ENCODE measurements at places on chromosomes 7 and 10. TPM values are rescaled to one million over a fixed set of nuclear protein-coding genes. Genes with fewer than 3 reads are reported as not detected.

GRCh38 chr7:20395511-20395910 lies 64.8 kb downstream of the ITGB8 start:
- no peak for DNase-seq

GRCh38 chr7:107559864-107560263 lies 3.9 kb downstream of the COG5 start:
- DNase-seq: peak; percentile 32

DNA sequence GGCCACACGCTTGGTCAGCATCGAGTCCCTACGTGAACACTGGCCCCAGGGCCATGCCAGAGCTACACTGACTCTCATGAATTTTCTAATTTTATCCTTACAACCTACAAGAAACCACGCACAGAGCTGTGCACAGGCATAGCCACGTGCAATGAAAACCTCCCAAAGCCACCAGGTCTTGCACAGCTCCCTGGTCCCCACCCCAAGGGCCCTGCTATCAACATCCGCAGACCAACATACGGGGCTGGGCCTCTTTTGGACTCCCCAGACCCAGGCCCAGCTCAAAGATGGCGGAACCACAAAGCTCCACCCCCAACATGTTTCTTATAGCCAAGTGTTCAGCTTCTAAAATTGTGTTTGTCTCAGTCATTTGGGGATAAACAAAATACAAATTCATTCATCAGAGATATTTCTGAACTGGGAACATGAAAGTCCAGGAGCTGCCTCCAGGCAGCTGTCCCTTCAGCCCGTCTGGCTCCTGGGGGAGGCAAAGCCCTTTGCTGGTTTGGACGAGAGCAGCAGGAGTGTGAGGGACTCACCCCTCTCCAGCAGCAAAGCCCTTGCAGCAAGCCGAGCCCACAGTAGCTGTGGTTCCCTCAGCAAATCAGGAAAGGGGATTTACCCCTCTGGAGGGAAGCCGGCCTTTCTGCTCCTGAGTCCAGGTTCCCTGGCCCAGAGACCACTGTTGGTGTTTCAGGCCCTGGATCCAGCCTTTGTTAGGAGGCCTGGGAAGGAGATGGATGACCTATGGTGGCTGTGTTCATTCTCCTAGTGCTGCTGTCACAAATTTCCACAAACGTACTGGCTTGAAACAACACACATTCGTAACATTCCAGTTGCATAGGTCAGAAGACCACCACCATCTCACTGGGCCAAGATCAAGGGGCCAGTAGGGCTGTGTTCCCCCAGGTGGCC lies 75.1 kb downstream of the OAT start:
- no peak for DNase-seq

DNA sequence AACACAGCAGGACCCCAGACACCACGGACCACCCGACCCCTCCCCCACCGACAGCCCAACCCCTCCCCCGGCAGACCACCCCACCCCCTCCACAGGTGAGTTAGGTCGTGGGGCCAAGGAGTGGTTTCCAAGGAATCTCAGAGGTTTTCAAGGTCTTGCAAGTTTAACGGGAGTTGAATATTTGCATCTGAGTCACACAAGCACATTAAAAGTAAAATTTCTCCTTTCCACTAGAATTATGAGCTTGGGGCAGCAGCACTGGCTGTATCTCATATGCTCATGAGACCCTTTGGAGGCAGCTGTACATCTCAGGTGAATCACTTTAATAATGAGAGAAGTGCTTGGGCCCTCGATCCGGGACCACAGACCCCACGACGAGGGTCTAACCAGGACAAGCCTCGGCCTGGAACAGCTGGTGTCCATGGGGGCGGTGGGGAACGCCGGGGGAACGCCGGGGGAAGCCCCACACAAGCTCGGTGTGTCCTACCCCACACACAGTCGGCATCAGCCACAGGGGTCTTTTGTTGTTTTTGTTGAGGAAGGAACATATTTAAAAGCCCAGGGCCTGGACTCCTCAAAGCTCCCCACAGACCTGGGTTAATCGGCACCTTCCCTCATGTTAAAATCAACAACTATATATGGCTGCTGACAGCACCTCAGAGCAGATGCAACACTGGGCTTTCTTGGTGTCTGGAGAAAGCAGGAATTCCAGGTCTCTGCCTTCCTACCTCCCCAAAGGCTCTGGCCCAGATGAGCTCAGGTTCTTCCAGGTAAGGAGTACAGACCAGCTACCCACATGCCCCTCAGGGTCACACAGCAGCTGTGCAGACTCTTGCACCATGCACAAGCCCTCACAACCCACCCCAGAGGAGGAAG lies 130.3 kb downstream of the DIP2C start:
- DNase-seq: no peak

- DNase-seq: peak; percentile 48
These were observed 32.0 kb upstream of the PLEKHA1 start for GRCh38 chr10:122342293-122343134.

DNA sequence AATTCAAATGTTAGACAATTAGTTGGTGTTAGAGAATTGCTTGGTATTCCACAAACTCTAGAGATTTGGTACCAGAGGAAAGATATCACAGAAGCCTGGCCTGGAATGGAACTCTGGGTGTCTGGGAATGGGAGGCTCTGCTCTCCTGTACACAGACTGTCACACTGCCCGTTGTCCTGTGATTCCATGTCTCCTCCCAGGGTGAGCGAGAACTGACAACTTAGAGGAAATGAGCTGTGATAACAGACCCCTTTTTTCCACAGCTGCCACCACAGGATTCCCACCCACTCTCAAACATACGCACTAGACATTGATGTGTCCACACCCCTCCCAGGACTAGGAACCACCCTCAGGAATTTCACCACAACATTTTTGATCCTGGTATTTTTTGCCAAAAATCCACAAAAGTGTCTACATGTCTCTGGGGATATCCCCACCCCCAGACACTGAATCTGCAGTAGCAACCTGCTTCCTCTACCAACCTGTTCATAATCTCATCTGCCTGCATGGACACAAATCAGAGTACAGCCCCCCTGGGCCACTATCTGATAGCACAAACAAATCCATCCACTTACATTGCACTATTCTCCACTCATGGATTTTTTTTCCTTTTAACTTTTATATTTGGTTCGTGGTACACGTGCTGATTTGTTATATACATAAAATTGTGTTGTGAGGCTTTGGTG lies 4.7 kb downstream of the ZNF273 start:
- DNase-seq: no peak

- DNase-seq: no peak
These were observed 135.5 kb downstream of the NRF1 start for GRCh38 chr7:129746857-129747529.

GRCh38 chr10:86064931-86065662 lies 301.5 kb downstream of the GRID1 start:
- no peak for DNase-seq

DNA sequence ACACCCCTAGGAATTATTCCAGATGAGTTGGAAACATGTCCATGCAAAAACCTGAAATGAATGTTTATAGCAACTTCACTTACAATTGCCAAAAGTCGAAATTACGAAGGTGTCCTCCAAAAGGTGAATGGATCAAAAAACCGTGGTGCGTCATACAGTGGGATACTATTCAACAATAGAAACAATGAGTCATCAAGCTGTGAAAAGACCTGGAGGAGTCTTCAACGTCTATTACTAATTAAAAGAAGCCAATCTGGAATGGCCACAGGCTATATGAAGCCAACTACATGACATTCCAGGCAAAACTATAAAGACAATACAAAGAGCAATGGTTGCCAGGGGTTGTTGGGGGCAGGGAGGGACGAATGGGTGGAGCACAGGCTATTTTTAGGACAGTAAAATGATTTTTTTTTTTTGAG lies 12.6 kb upstream of the PPP2R2D start:
- peak; percentile 78 for DNase-seq

- no peak for DNase-seq
These were observed 181.3 kb downstream of the IMMP2L start for GRCh38 chr7:111380945-111381344.

- DNase-seq: no peak
These were observed 34.9 kb upstream of the CNPY1 start for GRCh38 chr7:155581107-155581830.

- peak; percentile 71 for DNase-seq
These were observed 14.4 kb upstream of the WBP1L start for GRCh38 chr10:102729029-102730026.

- no peak for DNase-seq
These were observed 55.3 kb downstream of the TBATA start for GRCh38 chr10:70729763-70730357.

DNA sequence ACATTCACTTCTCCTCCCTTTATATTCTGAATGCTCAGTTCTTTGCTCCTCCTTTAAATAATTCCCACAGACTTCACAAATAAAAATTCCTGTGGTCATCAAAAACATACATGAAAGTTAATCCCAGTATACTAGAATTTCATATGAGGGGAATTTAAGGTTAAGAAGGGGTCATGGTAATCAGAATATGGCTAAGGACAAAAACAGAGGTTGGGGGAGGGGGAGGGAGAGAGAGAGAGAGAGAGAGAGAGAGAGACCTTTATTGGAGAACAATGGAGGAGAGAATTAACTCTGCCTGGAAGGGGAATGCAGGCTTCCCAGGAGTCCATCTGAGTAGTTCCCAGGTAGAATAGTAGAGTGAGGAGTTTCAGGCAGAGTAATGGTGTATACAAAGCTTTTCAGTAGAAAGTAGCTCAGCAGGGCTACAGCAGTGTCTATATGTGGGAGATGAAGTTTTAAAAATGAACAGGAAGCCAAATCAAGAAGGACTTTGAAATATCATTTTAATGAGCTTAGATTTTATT lies 5.2 kb upstream of the CUBN start:
- peak; percentile 1 for DNase-seq

- peak; percentile 20 for DNase-seq
These were observed 121.5 kb upstream of the SH2B2 start for GRCh38 chr7:102165136-102165535.

GRCh38 chr7:73623798-73624668 lies at the start of gene MLXIPL:
TSS of gene MLXIPL (minus strand) at chr7:73624522. CDS start at chr7:73624492, 30 bp downstream.
- no peak for DNase-seq

GRCh38 chr10:110641256-110641655 lies 2.9 kb upstream of the RBM20 start:
- DNase-seq: peak; percentile 75

- DNase-seq: no peak
These were observed 40.8 kb upstream of the KMT2E start for GRCh38 chr7:104973227-104973626.

DNA sequence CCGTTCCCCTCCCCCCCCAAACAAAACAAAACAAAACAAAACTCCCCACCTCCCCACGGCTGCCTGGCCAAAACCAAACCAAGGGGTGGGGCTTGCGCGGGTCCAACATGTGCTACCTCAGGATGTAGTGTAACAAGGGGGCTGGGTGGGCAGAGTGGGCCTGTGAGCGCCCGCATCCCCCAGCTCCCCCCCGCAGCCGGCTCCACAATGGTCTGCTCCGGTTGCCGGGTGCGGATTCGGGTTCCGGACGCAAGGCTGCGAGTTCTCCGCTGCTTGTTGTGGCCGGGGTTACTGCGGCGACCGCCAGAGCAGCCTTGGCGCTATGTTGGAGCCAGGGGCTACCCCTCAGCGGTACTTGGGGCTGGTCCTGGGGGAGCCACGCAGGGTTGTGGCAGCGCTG lies 4.9 kb downstream of the C10orf143 start:
- DNase-seq: no peak

- DNase-seq: no peak
These were observed 95.8 kb upstream of the ZNF716 start for GRCh38 chr7:57354195-57354594.

DNA sequence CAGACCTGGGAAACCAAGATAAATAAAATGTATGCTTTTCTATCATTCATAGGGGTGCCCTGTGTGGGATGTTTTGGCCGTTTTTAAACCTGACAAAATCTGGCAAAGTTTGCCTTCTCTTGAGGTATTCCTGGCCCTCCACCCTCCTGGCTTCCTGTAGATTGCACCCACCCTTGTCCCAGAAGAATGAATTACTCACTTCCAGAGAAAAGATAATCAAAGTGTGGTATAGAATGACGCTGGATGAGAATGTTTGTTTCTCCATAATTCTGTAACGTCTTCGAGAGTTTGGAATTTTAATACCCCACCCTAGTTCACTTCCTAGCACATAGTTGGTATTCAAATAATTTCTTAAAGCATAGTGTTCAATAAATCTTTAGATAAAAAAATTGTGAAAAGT lies 519.7 kb upstream of the PFKP start:
- DNase-seq: no peak

DNA sequence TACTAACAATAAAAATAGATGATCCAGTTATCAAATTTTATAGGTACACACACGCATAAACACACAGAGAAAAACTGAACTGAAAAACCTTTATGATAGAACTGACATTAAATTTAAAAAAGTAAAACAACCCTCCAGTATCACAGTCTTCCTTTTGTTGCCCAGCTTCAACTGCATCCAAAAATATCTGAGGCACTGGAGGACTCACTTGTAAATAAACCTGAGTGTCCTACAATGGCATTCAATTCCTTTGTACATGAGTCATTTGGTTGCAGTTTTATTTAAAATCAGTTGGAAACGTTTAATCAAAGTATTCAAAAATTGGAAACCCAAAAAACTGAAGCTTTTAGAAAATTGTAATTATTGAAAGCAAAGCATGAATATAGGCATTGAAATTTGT lies 265.2 kb upstream of the CSTF2T start:
- DNase-seq: no peak

DNA sequence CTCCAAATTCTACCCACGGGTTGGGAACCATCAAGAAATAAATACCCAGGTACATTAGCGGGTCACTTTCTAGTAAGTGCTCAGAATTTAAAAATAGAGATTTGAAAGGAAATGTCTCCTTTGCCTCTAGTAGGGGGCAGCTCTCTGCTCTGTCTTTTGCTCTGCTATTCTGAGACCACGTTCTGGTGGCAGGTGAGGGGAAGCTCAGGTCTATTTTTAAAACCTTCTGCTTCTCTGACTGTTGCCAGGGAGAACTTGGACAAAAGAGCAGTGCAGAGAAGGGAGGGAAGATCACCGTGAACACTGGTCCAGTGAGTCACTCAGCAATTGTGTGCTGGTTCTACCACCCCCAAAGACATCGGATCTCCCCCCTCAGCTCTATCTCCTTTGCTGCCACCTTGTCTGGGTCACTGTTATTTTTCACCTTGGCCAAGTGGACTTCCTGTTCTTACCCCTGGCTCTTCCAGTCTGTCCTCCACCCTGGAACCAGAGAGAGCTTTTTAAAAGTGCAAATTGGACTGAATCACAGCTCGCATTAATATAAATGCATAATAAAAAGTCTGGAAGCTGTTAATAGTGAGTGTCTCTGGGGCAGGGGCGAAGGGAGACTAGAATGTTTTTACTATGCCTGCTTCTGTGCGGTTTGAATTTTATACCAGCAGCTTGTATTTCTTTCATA lies 72.4 kb upstream of the LOXL4 start:
- peak; percentile 45 for DNase-seq

DNA sequence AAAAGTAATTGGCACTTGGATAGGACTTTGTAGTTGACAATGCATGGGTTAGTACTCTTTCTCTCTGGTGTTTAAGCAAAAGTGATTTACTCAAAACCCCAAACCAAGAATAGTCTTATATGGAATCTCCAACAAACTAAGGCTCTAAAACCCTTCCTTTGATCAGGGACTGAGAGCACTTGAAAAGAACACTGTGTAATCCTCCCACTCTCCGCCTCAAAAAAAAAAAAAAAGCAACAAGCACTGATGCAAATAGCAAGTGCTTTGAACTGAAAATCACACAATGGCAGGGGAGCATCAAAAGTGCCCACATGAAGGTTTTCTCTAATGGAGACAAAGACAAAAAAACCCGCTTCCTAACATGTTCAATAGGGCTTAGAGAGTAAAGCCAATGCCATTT lies 467.9 kb upstream of the AUTS2 start:
- DNase-seq: no peak

Gene ATE1
- 22.2 TPM for total RNA-seq

Gene GIMAP7
- total RNA-seq: not detected

Gene OR2A42
- not detected for total RNA-seq

Gene LRIT1
- total RNA-seq: not detected

Gene FAM180A
- not detected for total RNA-seq

Gene LIPM
- total RNA-seq: not detected

Gene CALY
- not detected for total RNA-seq

Gene CHN2
- total RNA-seq: not detected

Gene DENND10
- total RNA-seq: 26.6 TPM
